NCI-H187 (cell line): ENCODE measurements at places on chromosomes 5 and 9.

- DNase-seq, result no peak
These were observed 3.8 kb downstream of the PRRX2 start for GRCh38 chr9:129669141-129669718.

DNA sequence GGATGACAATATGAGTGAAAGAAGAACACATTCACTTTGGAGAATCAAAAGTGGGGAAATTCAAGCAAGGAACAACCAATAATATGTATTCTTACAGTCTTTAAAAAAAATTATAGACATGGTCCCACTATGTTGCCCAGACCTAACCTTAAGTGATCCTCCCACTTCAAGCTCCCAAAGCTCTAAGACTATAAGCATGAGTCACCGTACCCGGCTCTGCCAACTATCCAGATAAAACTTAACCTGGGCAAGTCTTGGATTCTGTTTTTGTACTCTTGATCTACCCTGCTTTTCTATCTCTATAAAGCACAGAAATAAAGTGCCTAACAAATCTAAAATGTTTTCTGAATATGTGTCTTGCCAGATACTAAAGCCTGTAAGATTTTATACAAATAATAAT, 30.9 kb downstream of the CEMIP2 start:
- no peak for DNase-seq

DNA sequence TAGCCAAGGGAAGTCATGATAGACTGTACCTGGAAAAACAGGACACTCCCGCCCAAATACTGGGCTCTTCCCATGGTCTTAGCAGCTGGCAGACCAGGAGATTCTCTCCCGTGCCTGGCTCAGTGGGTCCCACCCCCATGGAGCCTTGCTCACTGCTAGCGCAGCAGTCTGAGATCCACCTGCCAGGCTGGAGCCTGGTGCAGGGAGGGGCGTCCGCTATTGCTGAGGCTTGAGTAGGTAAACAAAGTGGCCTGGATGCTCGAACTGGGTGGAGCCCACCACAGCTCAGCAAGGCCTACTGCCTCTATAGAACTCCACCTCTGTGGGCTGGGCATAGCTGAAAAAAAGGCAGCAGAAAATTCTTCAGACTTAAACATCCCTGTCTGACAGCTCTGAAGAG, 10.1 kb upstream of the THG1L start:
- no peak for DNase-seq

GRCh38 chr5:109962882-109963603, 273.3 kb downstream of the MAN2A1 start:
- DNase-seq, result no peak

GRCh38 chr5:139148306-139148705, 49.9 kb downstream of the SIL1 start:
- no peak for DNase-seq
